Sciatic nerve (tissue), 2 donors: ENCODE measurements at places on chromosomes 7 and 10. TPM values are rescaled to one million over a fixed set of nuclear protein-coding genes. Genes with fewer than 3 reads are reported as not detected.

- no peak for DNase-seq
Observed at GRCh38 chr7:104793066-104793465, 220.9 kb upstream of the KMT2E start.

DNA sequence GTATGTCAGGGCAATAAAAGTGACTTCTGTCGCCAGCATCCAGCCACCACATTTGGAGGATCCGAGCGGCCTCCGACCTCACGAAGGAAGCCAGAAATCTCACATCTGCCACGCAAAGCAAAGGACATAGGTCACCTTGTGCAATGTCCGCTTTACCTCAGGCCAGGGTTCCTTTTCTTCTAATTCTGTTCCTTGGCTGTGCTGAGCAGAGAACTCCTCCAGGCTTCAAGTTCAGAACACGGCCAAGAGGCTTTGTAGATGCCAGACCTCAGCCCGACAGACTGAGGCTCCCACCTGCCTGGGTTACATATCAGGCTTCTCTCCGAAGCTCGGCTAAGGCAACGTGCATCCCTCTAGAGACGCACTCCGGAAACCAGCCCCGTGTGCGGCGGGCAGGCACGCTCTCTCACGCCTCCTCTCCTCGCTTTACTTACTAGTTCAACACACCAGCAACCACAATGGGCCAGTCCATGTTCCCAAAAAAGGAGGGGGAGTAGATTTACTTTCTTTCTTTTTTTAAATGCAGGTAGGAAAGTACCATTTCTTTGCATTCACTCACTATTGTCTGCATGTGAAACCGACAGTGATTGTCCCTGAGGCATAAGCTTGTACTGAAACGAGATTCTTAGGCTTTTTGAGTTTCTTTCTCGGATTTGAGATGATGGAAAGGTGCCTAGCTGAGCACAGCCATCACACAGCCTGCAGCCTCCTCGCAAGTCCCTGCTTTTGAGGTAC is 122.4 kb upstream of the AFAP1L2 start:
- peak; percentile 85 for DNase-seq

ATRNL1 gene
- 5.6 TPM for total RNA-seq

GRCh38 chr10:69936091-69936490 is 116.6 kb upstream of the MACROH2A2 start:
- no peak for DNase-seq

- no peak for DNase-seq
Observed at GRCh38 chr7:20796500-20796899, 9.8 kb upstream of the SP8 start.

DNA sequence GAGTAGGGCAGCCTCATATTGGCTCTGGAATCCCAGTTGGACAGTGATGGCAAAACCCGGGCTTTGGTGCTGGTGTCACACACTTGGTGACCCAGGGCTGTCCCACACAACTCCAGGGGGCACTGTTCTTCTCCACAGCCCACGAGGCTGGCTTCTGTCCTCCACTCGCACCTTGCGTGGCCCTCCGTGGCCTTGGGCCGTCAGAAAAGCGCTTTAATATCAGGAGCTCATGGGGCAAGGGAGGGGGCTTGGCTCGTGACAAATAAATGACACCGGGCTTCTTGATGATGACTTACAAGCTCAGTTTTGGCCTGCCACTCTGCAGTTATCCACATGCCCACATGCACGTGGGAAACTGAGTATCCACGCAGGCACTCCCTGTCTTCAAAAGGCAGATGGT is 8.1 kb downstream of the DOCK1 start:
- DNase-seq: no peak

DNA sequence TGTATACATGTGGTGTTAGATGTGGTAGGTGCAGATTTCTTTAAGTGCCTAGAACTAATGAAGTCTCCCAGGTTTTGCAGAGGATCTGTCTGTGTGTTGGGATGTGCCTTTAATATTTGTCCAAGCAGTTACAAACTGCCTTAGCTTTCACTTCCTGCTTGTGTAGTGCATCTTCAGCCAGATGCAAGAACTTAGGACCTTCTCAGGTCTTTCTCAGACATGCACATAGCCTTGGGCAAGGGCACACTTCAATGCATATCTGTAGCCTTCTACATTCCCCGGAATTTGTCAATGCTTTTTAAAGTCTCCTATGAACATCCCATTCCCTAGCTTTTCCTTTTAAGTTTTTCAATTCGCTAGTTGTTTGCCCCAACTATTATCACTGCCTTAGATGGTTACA is 47.2 kb upstream of the SLC39A12 start:
- DNase-seq: no peak

SGCE gene
- total RNA-seq: 132 TPM

DNA sequence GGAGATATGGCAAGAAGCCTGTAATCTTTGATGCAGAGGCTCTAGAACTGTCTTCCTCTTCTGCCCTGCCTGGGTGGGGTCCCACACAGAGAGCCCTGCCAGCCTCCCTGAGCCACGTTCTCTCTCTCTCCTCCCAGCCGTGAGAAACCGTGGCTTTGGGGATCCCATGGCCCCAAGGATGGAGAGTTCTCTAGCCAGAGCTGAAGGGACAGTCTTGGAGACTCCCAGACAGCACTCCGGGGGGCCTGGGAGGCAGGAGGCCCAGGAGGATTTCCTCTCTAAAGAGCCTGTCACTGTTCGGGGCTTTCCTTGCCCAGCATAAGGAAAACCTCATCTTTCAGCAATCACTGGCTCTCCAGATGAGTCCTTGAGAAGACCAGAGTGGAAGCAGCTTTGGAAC is 227.1 kb downstream of the ARHGAP12 start:
- no peak for DNase-seq
